ENCODE measurements at places on chromosomes 1 and 21.

DNA sequence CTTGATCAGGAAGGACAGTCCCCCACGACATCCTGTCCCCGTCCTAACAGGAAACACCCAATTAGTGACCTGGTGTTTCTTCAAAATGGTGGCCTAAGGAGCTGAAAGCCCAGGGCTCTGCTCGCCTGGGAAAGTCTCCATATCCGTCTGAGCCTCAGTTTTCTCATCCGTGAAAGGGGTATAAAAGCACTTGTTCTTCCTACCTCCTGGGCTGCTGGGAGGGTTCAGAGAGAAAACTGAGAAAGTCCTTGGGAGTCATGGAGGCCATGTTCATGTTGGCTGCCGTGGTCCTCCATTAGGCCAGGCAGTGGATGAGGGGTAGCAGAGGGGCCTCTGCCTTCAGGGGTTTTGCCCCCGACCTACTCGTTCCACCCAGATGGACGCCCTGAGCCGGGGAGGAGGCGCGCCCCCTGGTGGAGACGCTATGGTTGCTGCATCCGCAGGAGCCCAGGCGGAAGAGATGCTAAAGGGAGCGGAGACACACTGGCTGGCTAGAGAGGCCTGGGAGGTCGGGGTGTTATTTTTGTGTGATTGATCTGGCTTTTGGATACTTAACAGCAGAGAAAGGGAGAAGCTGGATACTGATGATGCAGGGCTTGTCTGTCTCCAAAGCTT, 113.5 kb downstream of the PRDM2 start:
- peak; percentile 59 for DNase-seq

DNA sequence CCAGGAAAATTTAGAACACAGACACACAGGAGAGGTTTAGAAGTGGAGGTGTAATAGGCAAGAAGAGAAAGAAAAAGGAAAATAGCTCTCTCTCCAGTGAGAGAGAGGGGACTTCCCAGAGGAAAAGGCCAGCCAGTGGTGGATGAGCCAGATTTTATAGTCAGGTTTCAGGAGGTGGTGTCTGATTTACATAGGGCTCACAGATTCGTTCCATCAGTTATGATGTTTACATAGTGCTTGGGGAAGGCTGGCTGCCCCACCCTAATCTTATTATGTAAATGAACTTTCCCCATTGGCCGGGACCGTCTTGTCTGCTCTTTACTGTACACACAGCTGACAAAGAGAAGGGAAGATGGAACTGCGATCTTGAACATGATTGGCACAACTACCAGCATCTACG, 797.3 kb downstream of the PLA2G4A start:
- DNase-seq = no peak

GRCh38 chr1:247390116-247390791, 25.7 kb upstream of the NLRP3 start:
- peak; percentile 78 for DNase-seq

DNA sequence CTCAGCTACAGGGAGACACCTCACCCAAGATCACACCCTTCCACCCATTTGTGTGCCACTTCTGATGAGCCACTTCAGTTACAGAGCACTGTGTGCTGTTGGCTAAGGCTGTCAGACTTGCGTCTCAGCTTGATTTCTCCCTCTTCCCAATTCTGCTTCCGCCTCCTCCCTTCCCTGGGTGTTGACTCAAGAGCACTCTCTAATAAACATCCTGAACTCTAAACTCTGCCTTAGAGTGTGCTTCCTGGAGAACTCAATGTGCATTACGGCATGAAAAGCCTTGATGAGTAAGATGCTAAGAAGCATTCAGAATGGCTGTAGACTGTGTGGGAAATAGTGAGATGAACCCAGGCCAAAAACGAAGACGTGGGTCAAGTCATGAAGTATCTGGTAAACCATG, 54.9 kb upstream of the S1PR1 start:
- no peak for DNase-seq

DNA sequence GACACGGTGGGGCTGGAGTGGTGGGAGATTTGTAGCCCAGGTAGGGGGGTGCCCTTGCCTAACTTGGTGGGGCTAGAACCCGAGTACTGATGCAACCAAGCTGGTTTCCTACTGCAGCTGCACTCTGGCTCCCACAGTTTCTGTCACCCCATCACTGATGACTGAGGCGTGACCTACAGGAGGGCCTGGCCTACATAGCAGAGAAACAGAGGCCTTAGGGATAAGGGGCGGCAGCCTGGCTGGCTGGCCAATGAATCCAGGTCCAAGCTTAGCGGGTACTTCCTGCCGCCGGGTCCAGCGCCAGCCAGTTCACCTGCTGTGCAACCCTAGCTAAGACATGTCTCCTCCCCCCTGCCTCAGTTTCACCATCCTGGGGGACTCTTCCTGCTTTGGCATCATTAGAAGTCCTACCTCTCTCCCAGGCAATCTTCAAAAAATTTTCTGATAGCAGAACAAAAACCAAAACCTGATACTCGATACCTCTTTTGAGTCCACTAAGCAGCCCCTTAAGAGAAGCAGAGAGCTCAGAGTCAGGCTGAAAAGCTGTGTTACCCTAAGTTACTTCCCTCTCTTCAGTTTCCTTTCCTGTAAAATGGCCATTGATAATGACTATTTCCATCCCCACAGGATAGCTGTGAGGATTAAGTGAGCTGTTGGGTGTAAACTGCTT, 27.3 kb upstream of the RNF19B start:
- no peak for DNase-seq

DNA sequence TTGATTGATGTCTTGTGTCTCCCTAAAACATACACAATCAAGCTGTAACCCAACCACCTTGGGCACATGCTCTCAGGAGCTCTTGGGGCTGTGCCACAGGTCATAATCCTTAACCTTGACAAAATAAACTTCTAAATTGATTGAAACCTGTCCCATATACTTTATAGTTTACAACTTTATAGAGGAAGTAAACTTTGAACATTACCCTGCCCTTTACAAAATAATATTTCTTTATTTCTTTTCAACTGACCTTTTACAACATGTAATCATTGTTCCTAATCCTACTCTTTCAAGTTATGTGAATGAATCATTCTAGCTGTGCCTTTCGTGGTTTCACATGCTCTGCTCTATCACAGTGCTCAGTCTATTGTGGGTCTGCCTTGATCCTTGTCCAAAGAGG, 118.3 kb upstream of the ATP1A1 start:
- DNase-seq = no peak

GRCh38 chr1:213947200-213947801, 40.5 kb upstream of the PROX1 start:
- no peak for DNase-seq

DNA sequence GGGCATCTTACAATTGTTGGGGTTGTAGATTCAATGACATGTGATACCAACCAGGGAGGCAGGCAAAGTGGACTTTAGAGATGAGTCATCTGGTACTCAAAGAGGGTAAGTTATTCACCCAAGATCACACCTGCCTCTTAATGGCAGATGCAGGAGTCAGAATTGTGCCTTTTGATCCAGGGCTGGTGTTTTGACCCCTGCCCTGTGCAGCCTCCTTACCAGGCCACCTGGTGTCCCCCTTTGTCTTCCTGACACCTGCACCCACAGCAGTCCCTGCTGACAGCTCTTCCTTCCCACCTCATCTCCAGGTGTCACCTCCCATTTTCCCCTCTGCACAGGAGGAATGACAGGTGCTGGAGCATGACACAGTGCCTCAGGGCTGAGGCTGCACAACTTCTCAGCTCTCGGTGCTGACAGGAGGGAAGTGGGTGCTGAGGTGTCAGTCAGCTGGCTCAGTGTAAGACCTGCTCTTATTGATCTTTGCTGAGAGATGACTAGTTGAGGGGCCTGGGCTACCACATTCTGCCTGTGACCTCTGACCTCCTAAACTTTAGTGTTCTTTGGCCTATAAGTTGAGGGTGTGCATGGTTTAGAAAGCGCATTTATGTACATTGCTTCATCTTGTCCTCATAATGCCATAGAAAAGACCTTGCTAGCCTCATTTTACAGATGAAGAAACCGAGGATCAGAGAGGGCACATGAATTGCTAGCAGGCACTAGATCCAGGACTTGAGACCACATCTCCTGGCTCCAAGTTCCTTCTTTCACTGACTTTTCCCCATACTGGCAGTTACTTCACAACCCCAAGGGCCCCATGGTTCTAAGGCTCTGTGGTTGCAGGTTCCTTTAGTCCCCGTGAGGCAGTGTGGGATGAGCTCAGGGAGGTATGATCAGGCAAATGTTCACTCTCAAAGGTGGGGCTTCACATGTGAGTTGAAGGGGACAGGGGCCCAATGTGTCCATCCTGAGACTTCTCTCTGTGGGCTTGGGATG, 31.3 kb downstream of the CACNA1E start:
- DNase-seq = no peak

DNA sequence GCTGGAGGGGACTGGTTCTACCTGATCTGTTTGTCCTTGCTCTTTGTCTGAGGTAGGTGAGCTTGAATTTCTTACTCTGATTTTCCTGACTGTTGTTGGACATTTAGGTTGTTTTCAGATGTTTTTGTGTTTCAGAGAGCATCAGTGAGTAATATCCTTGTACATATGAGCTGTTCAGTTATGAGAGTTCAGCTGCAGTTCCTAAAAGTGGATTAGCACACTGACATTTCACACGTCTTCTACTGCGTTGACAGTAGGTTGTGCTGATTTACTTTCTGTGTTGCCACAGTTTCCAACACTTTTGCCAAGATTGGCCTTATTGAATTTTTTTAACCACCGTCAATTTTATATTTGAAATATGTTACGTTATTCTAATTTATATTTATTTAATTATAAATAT, 27.7 kb downstream of the CXADR start:
- no peak for DNase-seq

DNA sequence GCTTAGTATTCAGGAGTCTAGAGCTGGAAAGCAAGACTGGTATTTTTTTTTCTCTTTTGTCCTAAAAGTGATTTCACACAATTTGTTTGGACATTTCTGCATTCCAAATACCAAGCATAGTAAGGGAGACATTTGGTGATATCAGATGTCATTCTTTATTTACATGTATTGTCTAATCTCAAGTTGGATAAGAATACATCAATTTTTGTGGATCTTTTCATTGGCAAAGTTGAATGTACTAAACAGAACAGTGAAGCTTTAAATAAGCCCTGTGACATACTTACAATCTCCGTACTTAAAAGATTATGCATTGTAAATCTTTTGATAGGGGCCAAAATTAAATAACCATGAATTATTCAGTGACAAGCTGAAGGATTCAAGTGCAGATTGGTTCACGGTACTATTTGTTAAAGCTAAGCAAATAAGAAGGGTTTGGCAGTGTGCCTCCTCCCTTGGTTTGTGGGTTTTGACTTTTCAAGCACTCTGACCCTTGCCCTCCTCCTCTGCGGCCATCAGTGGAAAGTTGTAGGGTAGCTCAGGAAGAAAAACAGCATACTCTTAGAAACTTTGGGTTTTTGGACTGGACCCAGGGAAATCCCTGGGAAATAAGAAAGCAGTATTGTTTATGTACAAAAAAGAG, 663.7 kb downstream of the ADGRL2 start:
- DNase-seq = no peak

DNA sequence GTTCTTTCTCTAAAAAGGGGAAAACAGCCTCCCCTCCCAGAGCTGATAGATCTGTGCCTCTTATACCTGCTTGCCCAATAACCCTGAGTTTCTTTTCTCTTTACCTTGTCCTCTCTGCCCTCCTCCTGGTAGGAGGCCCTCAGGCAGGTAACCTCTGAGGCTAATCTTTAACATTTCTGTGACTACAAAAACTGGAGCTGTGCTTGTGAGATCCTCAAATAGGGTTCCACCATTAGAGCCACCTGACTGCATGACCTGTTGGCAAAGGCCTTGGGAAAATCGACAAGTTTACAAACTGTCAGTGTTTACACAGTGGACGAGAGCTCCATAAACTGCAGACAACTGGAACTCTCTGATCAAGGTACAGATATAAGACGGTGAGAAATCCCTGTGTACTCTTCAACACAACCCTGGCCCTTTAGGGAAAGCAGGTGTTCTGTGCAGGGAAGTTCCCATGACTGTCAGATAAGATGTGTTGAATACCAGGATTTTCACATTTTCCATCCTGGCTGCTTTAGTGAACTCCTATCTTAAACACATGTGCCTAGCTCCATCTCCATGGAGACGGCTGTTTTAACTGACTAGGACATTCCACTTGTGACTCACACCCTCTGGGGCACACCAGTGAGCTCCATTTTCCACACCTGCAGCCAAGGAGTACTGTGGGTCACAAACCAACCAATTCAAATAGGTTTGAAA, 38.3 kb downstream of the ECE1 start:
- DNase-seq = no peak

GRCh38 chr1:99820546-99820945, 29.6 kb upstream of the AGL start:
- DNase-seq = no peak

DNA sequence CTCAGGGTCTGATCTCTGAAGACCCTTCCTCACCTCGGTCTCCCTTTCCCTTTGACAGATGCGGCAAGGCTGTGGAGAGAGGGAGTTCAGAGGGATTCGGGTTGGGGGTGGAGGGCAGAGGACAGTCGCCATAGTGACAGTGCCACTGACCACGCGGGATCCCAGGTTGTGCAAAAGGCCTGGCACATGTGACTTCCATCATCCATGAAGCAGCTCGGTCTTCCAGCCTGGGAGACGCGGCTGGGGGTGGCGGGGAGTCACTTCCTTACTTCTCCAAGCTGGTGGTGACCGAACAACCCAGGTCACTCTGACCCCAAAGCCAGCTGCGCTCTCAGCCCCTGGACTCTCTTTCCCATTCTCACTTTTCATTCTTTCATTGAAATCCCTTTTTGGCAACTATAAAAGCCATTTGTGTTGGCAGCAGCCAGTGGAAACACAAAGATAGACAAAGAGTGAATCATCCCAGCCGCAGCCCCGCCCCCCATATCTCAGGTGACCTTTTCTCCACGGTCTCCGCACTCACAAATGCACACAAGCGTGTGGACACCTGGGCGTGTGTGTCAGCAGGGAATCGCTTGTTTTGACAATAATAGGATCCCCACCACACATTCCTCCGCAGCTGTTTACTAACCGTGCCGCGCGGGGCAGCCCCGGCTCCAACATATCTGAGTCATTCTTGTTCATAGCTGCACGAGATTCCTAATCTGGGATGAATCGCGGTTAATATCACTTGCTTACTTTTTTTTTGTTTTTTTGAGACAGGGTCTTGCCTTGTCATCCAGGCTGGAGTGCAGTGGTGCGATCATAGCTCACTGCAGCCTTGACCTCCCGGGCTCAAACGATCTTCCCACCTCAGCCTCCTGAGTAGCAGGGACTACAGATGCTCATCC, 68.3 kb downstream of the DHRS3 start:
- DNase-seq = peak; percentile 11

- no peak for DNase-seq
These were observed 5.7 kb downstream of the MAN1A2 start for GRCh38 chr1:117372863-117373412.

DNA sequence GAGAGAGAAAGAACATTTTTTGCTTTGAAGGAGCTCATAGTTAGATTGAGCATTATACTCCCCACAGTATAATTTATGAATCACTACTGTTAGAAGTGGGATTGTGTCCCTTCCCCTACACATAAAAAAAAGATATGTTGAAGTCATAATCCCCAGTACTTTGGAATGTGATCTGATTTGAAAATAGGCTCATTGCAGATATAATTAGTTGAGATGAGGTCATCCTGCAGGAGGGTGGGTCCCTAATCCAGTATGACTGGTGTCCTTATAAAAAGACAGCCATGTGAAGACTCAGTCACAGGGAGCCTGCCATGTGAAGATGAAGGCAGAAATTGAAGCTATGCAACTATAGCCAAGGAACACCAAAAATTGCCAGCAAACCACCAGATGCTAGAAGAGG, 76.4 kb downstream of the TGFB2 start:
- no peak for DNase-seq
